ENCODE measurements at places on chromosomes 2 and 18. TPM values are rescaled to one million over a fixed set of nuclear protein-coding genes. Genes with fewer than 3 reads are reported as not detected.

DNA sequence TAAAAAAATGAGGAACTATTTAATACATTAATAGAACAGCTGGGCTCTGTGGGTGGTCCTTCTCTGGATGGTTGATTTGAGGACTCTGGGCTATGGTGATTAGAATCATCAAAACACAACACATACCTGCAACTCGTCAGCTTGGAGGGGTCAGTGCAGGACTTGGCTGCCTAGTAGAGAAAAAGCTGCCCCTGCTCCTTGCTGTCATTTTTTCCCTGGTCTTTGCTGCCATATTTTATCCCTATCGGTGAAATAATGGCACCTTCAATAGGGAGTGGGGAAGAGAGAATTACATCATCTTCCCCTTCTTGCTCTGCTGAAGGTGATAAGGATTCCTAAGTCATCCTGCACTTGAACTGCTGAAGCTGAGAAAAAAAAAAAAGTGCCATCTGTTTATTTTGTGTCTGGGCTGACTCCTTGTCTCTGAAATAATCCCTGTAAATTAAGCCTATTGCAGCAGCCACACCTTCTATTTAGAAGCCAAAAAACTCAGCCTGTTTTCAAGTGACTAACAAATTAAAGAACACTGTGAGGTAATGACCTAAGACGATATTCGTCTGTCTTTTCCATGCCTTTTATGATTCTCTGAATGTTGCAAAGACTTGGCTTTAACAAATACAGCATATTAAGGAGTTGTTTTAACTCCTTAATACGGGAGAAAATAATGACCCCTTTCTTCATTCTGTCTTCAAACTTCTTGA, 89.3 kb downstream of the ACVR1 start:
- H3K36me3 ChIP-seq = no peaks in the 10 kb centered on the region
- H3K27me3 ChIP-seq = no peaks in the 10 kb centered on the region
- H3K27ac ChIP-seq = no peak overlapping the region

- H3K4me3 ChIP-seq = no peak overlapping the region
- DNase-seq = no peak
- H3K36me3 ChIP-seq = no peaks in the 10 kb centered on the region
- no peak overlapping the region for H3K27ac ChIP-seq
Measured at GRCh38 chr18:58052960-58053359, 8.9 kb downstream of the NEDD4L start.

- no peaks in the 10 kb centered on the region for H3K36me3 ChIP-seq
- H3K4me1 ChIP-seq = no peaks in the 10 kb centered on the region
- H3K27me3 ChIP-seq = no peaks in the 10 kb centered on the region
- no peak overlapping the region for H3K4me3 ChIP-seq
- H3K27ac ChIP-seq = no peak overlapping the region
Measured at GRCh38 chr18:70337139-70337972, 48.5 kb downstream of the SOCS6 start.

GRCh38 chr18:29912351-29912750, 1130.2 kb downstream of the DSC3 start:
- H3K36me3 ChIP-seq = no peaks in the 10 kb centered on the region
- no peak for DNase-seq
- H3K27me3 ChIP-seq = no peaks in the 10 kb centered on the region
- H3K27ac ChIP-seq = no peak overlapping the region

DNA sequence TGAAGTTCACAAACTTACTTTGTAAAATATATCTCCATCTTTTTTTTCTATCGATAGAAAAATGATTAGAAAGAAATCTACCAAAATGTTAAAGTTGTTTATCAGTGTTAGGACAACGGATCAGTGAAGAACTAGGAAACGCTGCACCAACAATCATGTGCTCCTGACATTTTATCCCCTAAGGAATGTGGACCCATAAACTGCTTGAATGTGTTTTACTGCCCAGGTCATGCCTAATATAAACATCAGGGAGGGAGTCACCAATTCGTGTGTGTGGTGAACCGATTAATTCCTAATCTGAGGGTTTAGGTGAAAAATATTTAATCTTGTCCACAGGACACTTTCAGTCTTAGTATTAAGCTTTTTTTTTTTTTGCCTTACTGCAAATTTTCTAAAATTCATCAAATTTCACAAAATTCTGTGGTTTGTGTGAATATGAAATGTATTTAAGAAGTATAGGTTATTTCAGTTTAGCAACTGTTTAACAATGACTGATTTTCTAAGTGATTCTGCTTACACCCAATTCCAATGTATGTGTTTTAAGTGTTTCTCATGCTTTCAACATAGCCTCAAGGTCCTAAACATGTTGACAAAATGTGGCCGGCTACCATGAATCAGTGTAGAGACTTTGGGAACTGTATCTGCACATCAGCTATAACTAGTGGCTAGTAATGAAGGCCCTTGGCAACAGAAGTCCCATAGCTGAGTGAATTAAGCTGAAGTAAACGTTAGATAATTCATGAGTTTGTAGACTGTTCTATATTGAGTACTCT, 11.1 kb upstream of the KIDINS220 start:
- no peaks in the 10 kb centered on the region for H3K36me3 ChIP-seq
- H3K4me3 ChIP-seq = no peak overlapping the region
- no peak overlapping the region for H3K27ac ChIP-seq
- DNase-seq = no peak
- peaks cover 2% of the 10 kb centered on the region for H3K4me1 ChIP-seq

DNA sequence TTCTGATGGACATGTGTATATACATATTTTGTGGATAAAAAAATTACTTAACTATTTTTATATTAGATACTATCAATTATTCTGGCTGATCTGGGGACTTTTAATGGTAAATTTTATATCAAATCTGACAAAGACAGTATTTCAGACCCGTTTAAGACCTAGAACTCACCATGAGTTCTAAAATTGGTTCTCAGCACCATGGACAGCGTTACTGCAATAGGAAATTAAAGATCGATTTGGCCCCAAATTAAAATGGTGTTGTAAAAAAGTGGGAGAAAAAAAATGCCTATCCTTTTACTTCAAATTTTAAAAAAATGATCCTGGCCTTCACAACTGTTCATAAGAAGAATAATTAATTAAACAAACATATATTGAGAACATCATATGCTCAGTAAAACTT, 919 bp upstream of the SCN2A start:
- peaks cover 4% of the 10 kb centered on the region for H3K27me3 ChIP-seq
- H3K4me1 ChIP-seq = no peaks in the 10 kb centered on the region
- no peak overlapping the region for H3K27ac ChIP-seq
- no peak overlapping the region for H3K4me3 ChIP-seq
- no peak for DNase-seq

- no peak overlapping the region for H3K27ac ChIP-seq
- no peaks in the 10 kb centered on the region for H3K36me3 ChIP-seq
- no peaks in the 10 kb centered on the region for H3K4me1 ChIP-seq
- peaks cover 2% of the 10 kb centered on the region for H3K27me3 ChIP-seq
- DNase-seq = no peak
Measured at GRCh38 chr2:119062652-119063051, 95.9 kb downstream of the C1QL2 start.

The RUFY4 gene
- total RNA-seq = not detected

The NAT8 gene
- total RNA-seq = not detected

The ANKRD53 gene
- not detected for total RNA-seq
